ENCODE measurements at places on chromosomes 4 and X. TPM values are rescaled to one million over a fixed set of nuclear protein-coding genes. Genes with fewer than 3 reads are reported as not detected.

Gene SHISA3
- polyA plus RNA-seq = 0.53 TPM

Gene CLGN
- polyA plus RNA-seq = not detected

Gene CTAG1B
- not detected for polyA plus RNA-seq

Gene FGG
- not detected for polyA plus RNA-seq

Gene HAUS3
- 21.7 TPM for polyA plus RNA-seq

Gene DGKK
- polyA plus RNA-seq = 0.05 TPM

Gene HSD17B13
- polyA plus RNA-seq = not detected

Gene GLUD2
- polyA plus RNA-seq = 0.20 TPM

Gene FOXP3
- 0.09 TPM for polyA plus RNA-seq

Gene PFKFB1
- not detected for polyA plus RNA-seq

Gene EXOC1L
- not detected for polyA plus RNA-seq

All from IgD-negative memory B cell (primary cell).